ENCODE measurements at places on chromosomes 2 and 18.

GRCh38 chr2:56688661-56689060, 504.9 kb downstream of the CCDC85A start:
- DNase-seq, result no peak

GRCh38 chr2:240407090-240407489, 28.4 kb upstream of the GPC1 start:
- no peak for DNase-seq

DNA sequence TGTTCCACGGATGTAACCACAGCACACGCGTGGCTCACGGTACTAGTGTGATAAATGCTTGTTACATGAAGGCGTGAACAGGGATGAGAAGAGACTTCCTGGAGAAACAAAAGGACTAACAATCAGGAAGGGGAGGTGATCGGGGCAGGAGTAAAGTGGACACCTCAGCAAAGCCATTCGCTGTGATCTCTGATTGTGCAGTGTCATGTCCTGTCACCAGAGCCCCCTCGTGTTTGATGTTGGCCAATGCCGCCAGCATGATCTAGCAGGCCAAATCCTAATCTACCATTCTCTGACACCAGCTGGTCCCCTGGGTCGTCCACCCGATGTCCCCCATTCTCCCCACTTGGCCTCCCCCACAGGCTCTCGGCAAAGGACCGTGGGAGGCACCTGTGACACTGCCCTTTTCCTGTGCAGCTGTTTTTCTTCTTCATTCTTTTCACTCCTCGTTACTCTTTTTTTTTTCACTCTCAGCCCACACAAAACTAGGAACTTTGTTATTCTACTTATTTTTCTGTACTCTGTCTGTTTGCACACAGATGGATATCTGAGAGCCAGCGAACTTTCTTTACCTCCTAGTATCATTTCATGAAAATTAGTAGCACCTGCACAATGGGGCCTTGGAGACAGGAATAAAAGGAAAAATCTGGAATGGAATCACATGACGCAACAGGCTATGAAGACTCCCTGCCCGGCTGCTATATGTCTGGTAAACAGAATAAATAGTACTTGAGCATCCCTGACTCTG, 146.8 kb downstream of the TGIF1 start:
- no peak for DNase-seq

GRCh38 chr2:138298120-138298814, 203.3 kb upstream of the SPOPL start:
- DNase-seq, result no peak

GRCh38 chr2:240600451-240600961, 14.0 kb downstream of the CAPN10 start:
- no peak for DNase-seq

- peak; percentile 53 for DNase-seq
These were observed 503 bp downstream of the ZNF513 start for GRCh38 chr2:27379836-27380625.

DNA sequence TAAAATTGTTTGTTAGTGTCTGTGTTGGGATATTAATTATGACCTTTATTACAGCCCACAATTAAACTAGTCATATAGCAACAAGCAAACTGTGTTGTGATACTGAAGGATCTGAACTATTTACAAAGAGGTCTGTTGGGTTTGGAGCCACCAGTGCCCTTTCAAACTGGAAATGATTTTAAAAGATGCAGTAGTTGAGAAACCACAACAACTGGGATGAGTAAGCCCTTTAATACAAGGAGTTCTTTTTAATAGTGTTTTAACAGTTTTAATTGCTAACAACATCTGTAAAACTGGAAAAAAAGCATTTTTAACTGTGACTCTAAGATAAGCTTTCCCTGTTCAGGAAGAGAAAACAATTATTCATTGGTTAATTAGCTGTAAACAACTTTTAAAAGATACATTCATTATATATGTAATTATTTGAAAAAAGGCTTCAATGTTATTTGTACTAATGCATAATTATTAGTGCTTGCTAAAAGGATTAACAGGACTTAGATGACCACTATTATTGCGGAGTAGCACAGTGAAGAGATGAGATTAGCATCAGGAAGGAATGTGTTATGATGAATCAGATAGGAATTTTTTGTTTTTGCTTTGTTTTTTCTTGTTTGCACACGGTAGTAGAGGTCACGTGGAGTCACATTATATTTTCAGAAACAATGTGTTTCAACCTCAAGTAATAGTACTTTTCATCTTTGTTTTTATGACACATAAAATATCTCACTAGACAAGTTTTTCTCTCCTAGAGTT, 392.7 kb upstream of the FANCL start:
- no peak for DNase-seq

DNA sequence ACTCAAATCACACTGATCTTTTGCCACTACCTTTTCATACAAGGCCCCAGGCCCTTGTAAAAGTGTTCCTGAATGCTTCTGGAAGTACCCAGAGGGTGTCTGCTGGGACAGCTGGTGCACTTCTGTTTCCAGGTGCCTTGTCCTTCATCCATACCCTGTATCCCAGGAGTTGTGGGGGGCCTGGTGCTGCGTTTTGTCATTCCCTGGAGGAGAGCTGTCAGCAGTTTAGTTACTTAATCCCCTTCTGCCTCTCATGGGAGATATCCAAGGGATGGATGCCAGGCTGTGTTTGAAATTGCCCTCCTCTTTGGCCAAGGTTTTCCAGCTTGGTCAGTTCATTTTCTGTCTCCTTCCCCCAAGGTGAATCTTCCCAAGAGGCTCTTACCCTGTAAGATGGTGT, 158.3 kb downstream of the WDSUB1 start:
- DNase-seq, result no peak

Data from thoracic aorta (tissue), 2 donors.